ENCODE measurements at places on chromosomes 12 and 14.

GRCh38 chr12:20063116-20063515 lies 305.2 kb upstream of the PDE3A start:
- DNase-seq = peak; percentile 30

- no peak for DNase-seq
Measured at GRCh38 chr14:33586806-33587205, 364.1 kb downstream of the EGLN3 start.

DNA sequence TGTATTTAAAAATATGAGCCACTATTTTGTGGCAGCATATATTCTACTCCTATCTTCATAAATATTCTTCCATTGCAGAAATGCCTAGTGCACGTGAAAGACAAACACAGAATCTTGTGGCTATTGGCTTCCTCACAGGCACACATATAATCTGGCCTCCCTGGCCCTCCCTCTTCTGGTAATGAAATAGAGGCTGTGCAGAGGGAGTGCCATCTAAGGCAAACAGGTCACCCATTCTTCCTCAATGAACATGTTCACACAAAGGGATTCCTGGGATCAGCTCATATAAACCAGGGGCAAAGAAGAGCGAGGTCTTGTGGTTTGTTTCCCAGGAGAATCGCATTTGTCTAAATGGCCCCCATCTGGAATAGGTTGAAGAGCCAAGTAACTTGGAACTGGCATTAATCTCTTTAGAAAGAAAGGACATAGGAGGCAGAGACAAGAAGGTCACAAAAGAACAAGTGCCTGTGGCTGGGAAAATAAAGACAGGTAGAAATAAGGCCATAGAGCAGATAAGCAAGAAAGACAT lies 171.6 kb upstream of the PTPRQ start:
- peak; percentile 59 for DNase-seq

DNA sequence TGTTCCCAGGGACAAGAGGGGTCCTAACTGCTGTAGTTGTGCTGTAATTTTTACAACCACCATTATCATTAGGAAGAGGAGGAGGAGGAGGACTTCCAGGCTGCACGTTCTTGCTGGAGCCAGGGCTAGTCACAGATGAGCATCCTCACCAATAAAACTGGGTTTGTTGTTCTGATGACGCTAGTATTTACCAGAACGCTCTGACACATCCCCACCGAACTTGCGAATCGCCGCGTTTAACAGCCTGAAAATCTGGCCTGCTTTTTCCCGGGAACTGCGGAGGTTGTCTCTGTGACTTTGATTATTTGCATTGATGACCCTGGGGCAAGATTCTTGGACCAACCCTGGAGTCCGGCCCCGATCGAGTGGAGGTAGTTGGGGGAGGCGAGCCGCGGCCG lies 10.2 kb downstream of the TBX5 start:
- DNase-seq = no peak

DNA sequence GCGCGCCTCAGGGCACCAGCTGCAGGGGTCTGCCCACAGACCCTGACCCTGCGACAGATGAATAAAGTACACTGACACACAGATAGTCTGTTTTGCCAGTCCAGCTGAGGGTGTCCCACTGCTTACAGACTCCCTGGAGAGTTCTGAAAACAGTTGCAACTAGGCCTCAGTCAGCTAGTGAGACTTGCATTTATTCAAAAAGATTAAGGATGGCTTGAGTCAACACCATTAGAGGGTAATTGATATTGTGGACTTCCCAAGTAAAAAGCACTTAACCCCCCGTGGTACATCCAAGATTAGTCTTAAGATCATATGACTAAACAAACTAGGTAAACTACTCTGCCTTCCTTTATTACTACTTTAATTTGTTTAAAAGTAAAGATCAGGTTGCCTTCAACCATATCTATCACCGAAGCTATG lies 11.1 kb upstream of the PSEN1 start:
- no peak for DNase-seq

DNA sequence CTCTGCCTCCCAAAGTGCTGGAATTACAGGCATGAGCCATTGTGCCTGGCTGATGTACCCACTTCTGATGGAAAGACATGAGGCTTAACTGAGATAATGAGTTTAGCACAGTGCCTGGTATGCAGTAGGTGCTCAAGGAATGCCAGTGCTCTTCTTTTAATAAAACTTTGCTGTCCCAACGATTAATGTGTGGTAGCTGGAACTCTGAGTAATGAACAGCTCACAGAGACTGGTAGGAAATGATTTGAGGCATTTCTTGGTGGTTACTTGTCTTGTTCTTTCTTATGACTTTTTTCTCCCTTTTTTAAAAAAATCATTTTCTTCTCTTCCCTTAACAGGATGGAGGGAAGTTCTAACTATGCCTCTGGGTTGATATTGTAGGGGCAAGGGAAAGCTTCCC lies 235.7 kb upstream of the PWP1 start:
- DNase-seq = peak; percentile 62

DNA sequence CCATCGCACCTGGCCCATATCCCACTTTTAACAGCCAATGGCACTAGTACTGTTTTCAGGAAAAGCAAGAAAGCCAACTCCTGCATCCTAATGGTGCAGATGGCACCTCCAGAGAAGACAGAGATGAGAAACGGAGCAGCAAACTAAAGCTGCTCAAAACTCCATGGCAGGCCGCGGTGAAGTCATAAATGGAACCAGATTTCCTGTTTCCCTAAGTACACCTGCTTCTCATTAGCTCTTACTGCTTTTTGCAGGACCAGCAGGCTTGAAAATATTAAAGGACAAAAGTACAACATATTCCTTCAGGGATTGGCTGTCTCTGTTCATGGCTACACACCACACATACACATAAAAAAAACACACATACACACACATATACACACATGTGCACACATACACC lies 36.7 kb upstream of the LGALS3 start:
- no peak for DNase-seq

DNA sequence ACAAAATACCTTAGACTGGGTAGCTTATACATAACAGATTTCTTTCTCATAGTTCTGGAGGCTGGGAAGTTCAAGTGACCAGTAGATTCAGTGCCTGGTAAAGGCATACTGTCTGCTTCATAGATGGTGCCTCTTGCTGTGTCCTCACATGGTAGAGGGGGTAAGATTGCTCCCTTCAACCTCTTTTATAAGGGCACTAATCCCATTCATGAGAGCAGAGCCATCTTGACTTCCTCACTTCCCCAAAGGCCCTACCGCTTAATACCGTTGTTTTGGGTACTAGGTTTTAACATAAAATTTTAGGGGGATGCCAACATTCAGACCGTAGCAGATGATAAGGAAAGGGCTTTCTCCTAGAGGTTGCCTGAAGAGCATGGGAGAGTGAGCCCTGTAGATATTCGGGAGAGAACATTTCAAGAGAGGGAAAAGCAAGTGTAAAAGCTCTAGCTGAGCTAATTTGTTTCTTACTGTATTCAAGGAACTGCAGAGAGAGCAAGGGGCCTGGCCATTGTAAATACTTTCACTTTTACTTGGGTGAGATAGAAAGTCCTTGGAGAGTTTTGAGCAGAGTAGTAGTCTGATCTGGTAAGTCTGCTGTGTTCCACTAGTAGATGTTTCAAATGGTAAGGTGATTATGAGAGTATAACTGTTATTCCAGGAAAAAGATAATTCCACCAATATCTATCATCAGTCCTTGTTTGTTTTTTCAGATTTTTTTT lies 27.3 kb downstream of the FRS2 start:
- DNase-seq = peak; percentile 39

All from fibroblast of lung (primary cell).